ENCODE measurements at places on chromosomes 3 and 15.

DNA sequence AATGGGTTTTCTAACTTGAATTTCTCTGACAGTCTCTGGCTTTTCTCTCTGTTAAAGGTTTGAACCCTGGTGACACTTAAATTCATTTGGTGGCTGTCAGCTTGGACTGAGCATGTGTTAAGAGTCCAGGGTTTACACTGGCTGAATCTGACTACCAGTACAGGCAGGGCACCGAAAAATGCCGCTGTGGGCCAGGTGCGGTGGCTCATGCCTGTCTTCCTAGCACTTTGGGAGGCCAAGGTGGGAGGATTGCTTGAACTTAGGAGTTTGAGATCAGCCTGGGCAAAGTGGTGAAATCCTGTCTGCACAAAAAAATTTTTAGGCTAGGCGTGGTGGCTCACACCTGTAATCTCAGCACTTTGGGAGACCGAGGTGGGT lies 1.8 kb downstream of the MANF start:
- no peak for DNase-seq

DNA sequence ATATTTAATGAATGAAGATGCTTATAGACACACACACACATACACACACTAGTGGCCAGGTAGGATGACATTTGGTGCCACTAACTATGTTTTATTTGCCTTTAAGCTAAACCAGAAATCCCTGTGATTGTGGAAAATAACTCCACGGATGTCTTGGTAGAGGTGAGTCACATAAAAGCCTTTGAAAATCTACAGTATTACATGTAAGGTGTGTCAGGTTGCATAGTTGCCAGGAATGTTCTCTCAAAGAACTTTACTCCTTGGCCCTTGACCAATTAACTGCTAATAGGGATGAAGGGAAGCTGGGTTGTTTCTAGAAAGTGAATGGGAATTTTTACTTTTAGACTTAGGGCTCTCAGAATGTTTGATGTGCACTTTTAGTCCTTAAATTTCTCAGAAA lies 9.9 kb downstream of the ZBED2 start:
- DNase-seq: no peak

DNA sequence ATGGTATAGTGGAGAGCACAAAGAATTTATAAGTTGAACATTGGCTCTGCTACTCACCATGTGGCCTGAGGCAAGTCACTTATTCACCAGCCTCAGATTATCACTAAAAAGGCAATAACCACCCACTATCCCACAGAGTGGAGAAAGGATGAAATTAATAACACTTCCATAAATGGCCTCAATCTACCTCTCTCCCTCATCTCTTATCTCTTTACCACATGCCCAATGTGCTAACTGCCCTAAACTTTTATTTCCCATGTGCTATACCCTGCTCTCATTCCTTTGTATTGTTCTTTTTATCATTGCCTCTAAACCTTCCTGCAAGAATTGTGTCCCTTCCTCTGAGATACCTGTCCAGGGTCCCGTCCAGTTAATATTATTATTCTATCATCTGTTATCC lies 26.0 kb downstream of the SLC12A6 start:
- no peak for DNase-seq

GRCh38 chr15:58671186-58671585 lies 78.3 kb downstream of the ADAM10 start:
- no peak for DNase-seq

GRCh38 chr3:31932990-31933389 lies 48.1 kb downstream of the OSBPL10 start:
- DNase-seq: no peak

- DNase-seq: no peak
Measured at GRCh38 chr3:64449026-64449425, 223.8 kb upstream of the PRICKLE2 start.

- no peak for DNase-seq
Measured at GRCh38 chr3:172260381-172260780, 187.9 kb downstream of the GHSR start.

GRCh38 chr3:49666592-49666991 lies 7.6 kb upstream of the APEH start:
- no peak for DNase-seq

DNA sequence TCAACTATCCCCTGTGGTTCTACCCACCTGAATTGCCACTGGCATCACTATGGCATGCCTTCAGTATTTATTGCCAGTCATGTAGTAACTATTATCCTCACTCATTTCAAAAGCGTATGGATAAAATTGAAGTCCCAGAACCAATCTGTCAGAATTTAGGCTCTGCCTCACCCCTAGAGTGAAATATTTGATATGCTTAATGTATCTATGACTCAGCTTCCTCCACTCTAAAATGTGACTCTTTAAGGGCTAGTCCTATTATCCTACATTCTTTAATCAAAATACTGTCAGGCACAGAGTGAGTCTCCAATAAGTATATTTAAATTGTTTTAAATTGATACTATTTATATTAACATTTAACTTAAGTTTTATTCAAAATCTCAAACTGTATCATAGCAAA lies 27.6 kb downstream of the ARPP21 start:
- no peak for DNase-seq

GRCh38 chr3:43291546-43291945 lies 5.2 kb downstream of the SNRK start:
- DNase-seq: no peak

Measured in activated CD4-positive, alpha-beta T cell treated with anti-CD3 and anti-CD28 coated beads for 1 hour (primary cell).